ENCODE measurements at places on chromosomes 5 and 9.

DNA sequence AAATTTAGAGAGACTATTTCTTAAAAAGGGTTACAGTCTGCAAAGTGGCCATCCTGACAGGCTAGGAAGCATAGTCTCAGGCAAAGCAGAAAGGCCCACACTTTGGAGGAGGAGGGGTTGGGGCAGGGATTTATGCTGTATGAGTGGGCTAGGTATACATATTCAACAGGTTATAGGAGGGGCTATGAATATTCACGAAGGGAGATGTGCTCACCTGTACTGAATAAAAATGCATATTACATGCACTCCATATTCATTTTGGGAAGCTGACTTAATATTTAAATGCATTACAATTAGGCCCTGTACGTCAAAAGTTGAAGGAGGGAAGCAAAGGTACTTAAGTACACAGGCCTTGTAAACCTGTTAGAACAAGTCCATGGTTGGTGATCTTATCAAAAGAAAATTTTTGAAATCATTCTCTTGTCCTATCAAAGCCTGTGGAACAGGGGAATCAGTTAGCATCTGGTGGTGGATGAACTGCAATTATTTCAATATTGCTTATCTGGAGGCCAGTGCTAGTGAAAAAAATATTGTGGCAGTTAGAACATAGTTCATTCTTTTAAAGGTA is 1.6 kb downstream of the CENPP start:
- DNase-seq, result no peak

DNA sequence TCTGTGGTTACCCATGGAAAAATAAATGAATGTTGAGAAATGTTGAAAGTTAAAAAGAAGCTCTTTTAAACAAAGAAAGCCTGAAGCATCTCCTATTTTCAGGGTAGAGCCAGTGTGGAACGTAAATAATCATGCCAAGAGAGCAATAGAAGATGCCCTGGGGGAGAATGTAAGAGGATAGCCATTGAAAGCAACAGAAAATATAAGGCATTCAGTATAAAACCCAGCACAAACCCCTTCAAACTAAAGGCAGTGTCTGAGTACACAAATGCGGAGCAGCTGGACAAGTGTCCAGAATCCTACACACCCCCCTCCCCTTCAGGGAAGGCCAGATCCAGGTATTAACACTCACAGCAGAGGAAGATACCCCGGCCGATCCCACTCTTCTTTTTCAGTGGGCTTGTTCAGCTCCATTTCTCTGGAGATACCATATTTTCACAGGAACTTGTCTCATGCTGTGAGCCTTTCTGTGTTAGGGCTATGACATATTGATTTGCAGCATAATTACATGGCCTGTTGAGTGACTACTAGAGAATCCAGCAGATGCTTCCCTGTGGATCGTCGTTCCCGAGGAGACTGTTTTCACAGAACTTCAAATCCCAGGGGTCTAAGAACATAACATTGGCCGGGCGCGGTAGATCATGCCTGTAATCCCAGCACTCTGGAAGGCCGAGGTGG is 101.2 kb downstream of the PLK2 start:
- no peak for DNase-seq

DNA sequence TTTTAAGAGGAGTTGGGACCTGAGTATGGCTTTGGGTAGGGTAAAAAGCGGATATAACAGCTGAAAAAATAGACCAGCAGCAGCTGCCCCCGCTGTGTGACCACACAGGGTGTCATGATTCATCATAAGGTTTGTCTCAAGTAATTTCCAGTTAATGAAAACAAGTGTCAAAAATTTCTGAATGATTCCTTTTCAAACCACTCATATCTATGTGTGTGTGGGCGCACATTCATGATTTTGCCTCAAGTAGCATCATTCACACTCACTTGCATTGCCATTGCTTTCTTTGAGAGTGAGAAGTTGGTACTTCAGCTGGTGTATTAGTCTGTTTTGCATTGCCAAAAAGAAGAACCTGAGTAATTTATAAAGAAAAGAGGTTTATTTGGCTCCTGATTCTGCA is 12.1 kb upstream of the TNFAIP8 start:
- DNase-seq, result no peak

DNA sequence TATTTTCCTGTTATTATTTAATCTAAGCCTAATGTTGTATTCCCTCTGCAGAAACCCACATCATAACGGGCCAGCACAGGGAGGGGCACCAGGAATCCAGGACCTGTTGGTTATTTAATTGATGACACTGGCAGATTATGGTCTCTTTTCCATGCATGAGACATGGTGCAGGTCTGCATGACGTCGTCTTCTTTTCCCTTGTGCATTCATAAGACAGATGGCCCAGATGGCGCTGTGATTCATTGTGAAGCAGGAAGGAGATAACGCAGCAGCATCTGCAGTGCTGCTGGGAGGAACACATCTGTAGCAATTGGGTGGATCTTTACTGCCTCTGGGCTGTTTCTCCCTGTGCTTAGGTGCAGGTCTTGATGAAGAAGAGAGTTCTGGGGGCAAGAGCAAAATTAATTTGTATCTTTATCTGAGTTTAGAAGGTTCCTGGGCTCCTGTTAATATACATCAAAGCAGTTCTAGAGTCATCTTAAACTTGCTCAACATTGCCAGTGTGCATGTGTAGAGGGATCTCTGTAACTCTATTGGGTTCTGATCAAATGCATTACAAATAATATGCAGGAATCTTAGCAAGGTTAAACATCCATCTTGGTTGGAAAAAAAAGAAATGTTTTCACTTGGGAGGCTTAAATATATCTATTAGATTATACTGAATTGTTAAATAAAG is 176.1 kb downstream of the PCSK1 start:
- DNase-seq, result no peak

Data from sigmoid colon (tissue), 7 donors.